SK-N-MC (cell line): ENCODE measurements at places on chromosomes 6 and 20.

- DNase-seq: no peak
Measured at GRCh38 chr20:10927936-10928840, 254.4 kb upstream of the JAG1 start.

GRCh38 chr20:19491241-19491640, 266.8 kb upstream of the RIN2 start:
- no peak for DNase-seq

- no peak for DNase-seq
Measured at GRCh38 chr20:10940941-10941340, 267.1 kb upstream of the JAG1 start.

DNA sequence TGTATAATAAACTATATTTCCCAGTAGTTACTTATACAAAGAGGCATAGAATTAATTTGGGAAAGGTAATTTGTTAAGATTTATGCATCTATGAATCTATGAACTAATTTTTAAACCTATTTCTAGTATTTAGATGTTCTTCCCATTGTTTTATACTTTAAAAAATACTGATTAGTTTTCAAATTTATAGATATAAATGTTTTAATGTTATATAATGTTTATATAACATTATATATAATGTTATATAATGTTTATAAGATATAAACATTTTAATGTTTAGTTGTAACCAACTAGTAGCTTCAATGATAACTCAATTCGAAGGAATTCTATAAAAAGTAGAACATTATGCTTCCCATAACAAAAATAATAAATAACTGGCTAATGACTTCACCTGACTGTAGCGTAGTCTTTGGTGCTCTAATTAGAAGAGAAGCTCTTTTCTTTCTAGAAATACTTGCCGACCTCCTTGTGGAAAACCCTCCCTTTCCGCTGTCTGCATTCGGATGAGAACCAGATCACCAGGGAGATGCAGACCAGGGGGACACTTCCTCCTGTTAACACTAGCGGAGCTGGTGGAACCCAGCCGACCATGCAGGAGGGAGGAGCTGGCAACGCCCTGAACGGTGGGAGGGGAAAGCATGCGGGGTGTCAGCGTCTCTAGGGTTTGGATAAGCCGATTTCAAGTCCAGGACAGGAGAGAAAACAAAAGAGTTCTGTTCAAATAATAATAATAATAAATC, 158.4 kb downstream of the OR2B2 start:
- DNase-seq: peak; percentile 67

GRCh38 chr20:47020231-47020630, 125.6 kb downstream of the EYA2 start:
- no peak for DNase-seq

DNA sequence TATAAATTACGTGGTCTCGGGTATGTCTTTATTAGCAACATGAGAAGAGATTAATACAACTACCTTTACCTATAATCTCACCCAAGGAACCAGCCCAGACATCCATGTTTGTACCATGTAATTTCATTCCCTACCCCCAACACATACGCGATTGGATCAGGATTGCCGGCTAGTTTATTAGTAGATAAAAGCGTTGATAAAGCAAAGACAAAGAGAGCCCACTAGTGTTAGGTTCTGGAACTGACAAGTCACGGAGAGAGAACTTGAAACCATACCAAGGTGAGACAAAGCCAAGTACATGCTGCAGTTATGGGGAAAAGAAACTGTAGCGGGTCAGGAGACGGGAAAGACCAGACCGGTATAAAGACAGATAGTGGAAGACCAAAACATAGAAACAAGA, 37.4 kb upstream of the FAM135A start:
- DNase-seq: no peak

DNA sequence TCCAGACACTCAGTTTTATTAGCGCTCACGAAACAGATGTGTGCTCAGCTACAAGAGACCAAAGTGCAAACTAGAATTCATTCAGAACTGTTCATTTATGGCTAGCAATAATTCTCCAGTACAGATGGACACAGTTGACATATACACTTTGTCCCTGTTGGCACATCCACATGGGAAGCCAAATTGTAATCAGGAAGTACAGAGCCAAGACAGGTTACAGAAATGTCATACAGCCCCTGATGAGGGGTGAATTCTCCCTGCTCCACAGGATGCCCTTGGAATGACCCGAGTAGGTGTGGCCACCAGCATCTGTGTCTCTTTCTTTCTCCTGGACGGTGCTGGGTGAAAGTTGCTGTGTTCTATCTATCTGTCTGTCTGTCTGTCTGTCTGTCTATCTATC, 7.6 kb downstream of the DHX35 start:
- no peak for DNase-seq

- DNase-seq: no peak
Measured at GRCh38 chr6:142716097-142716496, 228.9 kb downstream of the HIVEP2 start.

- DNase-seq: no peak
Measured at GRCh38 chr6:157104803-157105202, 218.5 kb downstream of the TMEM242 start.

- DNase-seq: no peak
Measured at GRCh38 chr20:51164731-51165130, 141.8 kb upstream of the KCNG1 start.

DNA sequence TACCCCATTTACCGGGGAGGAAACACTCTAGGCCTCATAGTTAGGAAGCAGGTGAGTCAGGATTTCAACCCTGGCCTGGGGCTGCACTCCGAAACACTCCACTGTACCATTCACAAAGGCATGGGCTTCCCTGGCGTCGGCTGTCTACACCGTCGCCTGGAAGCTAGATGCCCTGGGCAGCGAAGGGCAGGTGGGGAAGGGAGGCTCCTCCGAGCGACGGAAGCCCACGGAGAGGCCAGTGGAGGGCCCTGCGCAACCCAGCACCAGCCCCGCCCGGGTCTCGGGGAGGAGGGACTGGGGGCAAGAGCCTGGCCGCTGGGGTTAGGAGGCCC, 16.1 kb downstream of the SDCBP2 start:
- no peak for DNase-seq

GRCh38 chr6:3259491-3259958, 778 bp downstream of the PSMG4 start:
- DNase-seq: peak; percentile 8

- no peak for DNase-seq
Measured at GRCh38 chr6:26232940-26233648, 131.9 kb upstream of the BTN3A2 start.

DNA sequence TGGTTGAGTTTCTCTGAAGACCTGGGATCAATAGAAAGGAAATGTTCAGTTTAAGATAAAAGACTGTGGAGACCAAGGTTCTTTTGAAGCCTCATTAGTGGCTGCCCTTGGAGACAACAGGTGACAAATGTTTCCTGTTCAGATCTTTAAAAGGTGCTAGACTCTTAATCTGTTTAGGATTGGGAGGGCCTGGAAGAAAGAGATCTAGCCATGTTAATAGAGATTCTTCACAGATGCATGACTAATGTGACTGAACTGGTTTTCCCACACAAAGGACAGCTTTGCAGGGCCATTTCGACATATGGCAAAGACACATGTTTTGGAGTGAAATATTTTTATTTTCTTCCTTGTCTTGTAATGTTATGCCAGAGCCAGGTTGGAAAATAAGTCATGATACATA, 82.2 kb downstream of the WDR27 start:
- no peak for DNase-seq

DNA sequence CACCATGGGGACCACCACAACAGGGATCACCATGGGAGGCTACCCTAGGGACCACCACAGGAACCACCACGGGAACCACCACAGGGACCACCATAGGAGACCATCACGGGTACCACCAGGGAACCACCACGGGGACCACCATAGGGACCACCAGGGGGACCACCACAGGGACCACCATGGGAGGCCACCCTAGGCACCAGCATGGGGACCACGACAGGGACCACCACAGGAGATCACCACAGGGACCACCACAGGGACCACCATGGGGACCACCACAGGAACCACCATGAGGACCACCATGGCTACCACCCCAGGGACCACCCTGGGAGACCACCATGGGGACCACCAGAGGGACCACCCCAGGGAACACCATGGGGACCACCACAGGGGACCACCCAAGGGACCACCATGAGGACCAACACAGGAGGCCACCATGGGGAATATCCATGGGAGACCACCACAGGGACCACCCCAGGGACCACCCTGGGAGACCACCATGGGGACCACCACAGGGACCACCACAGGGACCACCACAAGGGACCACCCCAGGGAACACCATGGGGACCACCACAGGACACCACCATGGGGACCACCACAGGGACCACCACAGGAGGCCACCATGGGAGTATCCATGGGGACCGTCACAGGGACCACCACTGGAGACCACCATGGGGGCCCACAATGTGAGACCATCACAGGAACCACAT, 67.6 kb upstream of the MPC1 start:
- no peak for DNase-seq

DNA sequence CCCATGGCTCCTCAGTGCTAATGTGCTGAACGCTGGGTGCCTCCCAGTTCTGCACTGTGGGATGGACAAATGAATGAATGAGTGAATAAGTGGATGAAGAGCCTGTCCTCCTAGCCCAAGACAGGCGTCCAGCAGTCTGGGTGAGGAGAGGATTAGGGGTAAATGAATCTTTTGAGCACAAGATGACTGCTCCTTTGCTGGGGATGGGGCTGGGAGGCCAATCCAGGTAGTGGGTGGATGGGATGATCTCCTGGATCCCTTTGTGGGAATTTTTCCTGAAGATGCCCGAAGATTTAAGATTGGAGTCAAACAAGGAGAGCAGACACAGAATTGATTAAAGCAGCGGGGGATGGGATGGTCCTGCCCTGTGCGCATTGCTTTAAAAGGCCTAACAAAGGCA, 65.3 kb upstream of the MLN start:
- DNase-seq: no peak

DNA sequence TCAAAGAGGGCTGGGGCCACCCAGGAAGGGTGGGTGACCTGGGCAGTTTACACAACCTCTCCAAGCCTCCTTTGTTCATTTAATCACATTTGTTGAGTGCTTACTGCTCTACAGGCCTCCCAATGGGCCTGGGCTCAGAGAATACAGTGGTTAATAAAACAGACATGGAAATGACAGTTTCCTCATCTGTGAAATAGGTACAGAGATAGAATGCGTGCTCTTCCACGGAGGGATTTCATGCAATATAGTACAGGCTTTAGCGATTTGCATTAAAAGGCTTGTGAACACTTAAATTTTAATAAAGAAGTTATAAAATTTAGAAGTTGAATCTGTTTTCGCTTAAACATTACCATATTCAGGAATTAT, 802 bp upstream of the FERMT1 start:
- DNase-seq: no peak

DNA sequence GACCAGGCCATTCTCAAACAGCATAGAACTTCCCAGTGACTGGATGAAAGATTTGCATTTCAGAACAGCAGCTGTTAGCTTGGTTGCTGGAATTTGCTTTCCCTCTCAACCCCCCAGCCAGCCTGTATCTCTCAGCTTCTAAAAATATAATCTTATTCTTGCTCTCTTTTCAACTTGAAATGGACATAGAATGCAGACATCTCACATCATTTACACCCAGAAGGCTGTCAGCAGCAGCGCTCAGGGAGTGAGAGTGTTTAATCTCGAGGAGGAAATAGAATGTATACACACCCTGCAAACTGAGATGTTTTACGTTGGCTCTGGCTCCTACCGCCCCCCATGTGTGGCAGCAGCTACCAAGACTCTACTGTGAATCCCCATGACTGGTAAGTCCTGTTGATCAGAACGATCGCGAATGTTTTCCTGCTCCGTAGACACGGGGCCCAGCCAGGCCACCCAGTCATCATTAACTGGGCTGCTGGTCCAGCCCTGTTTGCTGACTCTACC, 163.4 kb upstream of the SLC24A3 start:
- no peak for DNase-seq

- DNase-seq: no peak
Measured at GRCh38 chr6:22880686-22881433, 311.5 kb downstream of the HDGFL1 start.

DNA sequence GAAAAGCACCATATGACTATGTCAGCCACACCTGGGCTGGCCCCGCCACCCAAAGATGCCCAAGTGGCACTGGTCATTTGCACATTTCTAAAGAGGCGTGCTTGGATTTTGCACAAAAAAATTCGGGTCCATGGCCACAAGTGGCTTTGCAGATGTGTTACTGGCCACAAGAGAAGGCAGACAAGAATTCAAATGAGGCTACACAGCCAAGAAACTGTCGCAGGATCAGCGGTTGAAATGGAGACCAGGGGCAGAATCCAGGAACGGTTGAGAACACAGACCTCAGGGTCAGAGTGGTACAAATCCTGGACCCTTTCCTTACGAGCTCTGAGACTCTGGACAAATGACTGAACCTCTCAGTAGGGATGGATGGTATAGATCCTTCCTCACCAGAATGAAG, 48.6 kb upstream of the SASH1 start:
- no peak for DNase-seq

GRCh38 chr6:92376691-92377090, 1042.7 kb downstream of the EPHA7 start:
- no peak for DNase-seq

- DNase-seq: no peak
Measured at GRCh38 chr6:42022755-42023384, 27.5 kb upstream of the TAF8 start.

- DNase-seq: no peak
Measured at GRCh38 chr6:12886961-12887775, 170.6 kb downstream of the PHACTR1 start.

- DNase-seq: no peak
Measured at GRCh38 chr6:10441004-10441654, 26.3 kb upstream of the TFAP2A start.

DNA sequence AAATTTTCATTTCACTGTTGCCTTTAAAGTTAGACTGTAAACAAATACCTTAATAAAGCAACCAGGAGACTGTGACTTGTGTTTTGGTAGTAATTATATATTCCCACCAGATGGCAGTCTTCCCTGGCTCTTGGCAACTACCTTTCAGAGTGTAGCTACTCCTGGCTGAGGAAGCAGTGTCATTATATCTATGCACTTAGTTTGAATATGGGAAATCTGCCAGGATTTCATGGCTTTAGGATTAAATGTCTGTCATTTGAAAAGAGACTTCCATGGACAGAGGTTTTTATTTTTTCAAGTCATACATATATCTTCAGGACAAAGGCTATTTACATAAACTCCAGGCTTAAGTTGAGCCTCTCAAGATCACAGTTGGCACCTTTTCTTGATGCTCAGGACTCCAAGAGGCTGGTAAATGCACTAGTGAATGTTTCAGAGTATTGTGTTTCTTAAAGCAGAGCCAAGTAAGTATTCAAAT, 160.1 kb downstream of the C6orf58 start:
- peak; percentile 95 for DNase-seq
